Activated CD8-positive, alpha-beta memory T cell treated with anti-CD3 and anti-CD28 coated beads, Interleukin-2, amount 50 U/mL, for 4 hours (primary cell): ENCODE measurements at places on chromosomes 1 and 21.

GRCh38 chr21:38993561-38993960 is 187.8 kb downstream of the ETS2 start:
- DNase-seq: no peak

- DNase-seq: no peak
Measured at GRCh38 chr21:41923631-41924367, 30.0 kb downstream of the C2CD2 start.

DNA sequence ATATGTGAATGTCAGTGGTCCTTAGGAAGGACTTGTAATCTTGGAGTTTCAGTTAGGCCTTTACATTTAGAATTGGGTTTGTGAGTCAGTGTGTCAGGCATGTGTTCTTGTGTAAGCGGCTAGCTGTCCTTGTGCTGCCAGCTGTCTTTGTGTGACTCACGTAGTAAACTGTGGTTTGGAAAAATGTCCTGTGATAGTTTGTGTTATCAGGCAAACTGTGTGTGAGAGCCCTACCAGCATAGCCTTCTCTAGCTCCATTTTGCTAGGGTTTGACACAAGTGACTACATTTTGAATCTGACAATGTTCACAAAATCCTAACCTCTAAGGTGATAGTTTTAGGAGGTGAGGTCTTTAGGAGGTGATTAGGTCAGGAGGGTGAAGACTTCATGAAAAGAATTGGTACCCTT is 6.9 kb upstream of the SLC35D1 start:
- DNase-seq: no peak

- DNase-seq: no peak
Measured at GRCh38 chr1:85708829-85709227, 595 bp upstream of the ZNHIT6 start.

DNA sequence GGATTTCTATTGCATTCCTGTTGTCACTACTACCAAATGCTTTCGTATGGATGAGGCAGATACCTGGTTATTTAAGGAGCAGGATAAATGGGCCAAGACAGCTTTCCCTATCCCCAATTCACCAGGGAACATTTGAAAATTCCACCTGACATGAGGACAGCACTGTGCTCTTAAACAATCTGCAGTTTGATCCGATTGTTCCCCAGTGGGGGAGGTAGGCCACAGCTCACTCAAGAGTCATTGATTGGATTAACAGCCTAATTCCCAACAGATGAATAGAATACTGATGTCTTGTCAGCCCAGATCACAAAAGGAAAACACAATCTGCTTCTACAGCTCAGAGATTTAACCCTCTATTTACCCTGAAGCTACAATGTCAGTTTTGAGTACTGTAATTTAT is 123.9 kb downstream of the LHX4 start:
- DNase-seq: no peak
